ENCODE measurements at places on chromosomes 6 and 20. TPM values are rescaled to one million over a fixed set of nuclear protein-coding genes. Genes with fewer than 3 reads are reported as not detected.

DNA sequence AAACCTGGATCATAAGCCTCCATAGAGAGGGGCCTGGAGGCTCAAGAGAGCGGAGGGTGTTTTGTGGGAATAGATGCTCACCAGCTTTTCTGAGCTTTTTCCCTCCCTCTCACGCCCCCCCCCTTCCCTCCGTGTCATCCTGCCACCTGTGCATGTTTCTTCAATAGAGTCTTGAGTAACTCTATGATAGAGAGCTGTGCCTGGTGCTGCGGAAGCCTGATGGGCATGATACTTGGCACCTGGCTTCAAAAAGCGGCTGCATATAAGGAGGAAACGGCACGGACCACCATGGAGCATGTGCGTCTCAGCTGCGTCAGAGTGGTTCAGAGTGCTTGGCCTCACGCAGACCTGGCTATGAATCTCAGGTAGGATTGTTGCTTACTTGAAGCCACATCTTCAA, 198.9 kb downstream of the CDH4 start:
- DNase-seq: no peak

NKX2-2 gene
- total RNA-seq: 0.21 TPM

MYCT1 gene
- total RNA-seq: 26.0 TPM

GRCh38 chr20:41181567-41181966, 44.2 kb downstream of the PLCG1 start:
- DNase-seq: no peak

- no peak for DNase-seq
Observed at GRCh38 chr6:6837541-6838080, 249.1 kb downstream of the LY86 start.

CST2 gene
- total RNA-seq: not detected

FAM162B gene
- total RNA-seq: 7.9 TPM

GRCh38 chr6:124640432-124640831, 321.8 kb upstream of the RNF217 start:
- DNase-seq: no peak

GRCh38 chr6:89026151-89026550, 54.4 kb upstream of the PNRC1 start:
- DNase-seq: no peak

DNA sequence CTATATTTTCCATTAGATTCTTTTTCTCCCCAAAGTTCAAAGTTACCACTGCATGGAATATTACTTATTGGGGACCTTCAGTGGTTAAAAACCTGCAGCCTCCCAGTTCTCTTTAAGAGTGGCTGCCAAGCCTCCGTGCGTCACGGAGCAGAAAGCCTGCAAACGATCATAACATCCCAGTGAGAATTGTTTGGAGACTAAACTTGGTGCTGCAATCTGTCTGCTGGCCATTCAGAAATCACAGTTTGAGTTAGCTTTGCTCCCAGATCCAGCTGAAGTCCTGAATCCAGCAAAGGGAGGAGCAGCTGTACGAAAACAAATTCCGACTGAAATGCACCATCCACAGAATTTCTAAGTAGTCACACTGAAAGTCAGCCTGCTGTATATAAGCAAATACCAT, 213.5 kb upstream of the PDE10A start:
- peak; percentile 91 for DNase-seq

CLDN20 gene
- not detected for total RNA-seq

PROKR2 gene
- total RNA-seq: not detected
